ENCODE measurements at places on chromosomes 7 and 10.

DNA sequence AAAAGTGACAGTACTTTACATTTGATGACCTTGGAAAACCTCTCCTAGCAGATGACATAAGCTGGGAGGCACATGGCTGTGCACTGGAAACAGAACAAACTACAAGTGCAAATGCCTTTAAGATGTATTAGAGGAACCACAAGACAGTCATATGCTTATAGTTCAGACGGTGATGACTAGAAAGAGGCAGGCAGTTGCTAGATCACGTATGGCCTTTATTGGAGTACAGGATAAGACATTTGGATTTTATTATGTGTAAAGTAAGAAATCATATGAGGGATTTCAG, 290.0 kb downstream of the SORCS1 start:
- DNase-seq: no peak

GRCh38 chr10:49187950-49188761, at the start of gene TMEM273:
TSS of gene TMEM273 (minus strand) at chr10:49188391. CDS start at chr10:49188336, 55 bp downstream.
- DNase-seq: no peak

DNA sequence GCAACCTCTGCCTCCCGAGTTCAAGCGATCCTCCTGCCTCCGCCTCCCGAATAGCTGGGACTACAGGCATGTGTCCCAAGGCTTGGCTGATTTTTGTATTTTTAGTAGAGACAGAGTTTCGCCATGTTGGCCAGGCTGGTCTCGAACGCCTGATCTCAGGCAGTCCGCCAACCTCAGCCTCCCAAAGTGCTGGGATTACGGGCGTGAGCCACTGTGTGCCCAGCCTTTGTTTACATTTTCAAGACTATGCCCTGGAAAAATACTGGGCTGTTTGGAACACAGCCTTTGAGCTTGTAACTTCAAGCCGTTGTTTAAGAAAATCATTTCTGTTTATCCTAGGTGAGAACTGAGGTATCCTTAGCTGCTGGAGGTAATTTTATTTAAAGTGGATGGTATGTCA, 1.9 kb downstream of the ZKSCAN1 start:
- no peak for DNase-seq

DNA sequence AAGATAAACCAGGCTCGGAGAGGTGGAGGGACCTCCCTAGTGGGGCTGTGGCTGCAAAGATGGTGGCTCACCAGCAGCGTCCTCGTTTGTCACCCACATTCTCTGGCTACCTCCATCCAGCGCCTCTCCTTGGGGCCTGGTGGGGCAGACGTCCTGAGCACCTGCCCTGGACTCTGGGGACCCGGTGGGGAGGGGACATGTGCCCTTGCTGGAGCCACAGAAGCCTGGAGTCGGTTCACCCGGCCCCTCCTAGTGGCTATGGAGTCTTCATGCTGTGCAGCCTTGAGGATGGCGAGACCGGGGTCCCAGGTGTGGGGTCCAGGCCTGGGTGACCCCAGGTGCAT, 14.5 kb downstream of the TTYH3 start:
- no peak for DNase-seq

DNA sequence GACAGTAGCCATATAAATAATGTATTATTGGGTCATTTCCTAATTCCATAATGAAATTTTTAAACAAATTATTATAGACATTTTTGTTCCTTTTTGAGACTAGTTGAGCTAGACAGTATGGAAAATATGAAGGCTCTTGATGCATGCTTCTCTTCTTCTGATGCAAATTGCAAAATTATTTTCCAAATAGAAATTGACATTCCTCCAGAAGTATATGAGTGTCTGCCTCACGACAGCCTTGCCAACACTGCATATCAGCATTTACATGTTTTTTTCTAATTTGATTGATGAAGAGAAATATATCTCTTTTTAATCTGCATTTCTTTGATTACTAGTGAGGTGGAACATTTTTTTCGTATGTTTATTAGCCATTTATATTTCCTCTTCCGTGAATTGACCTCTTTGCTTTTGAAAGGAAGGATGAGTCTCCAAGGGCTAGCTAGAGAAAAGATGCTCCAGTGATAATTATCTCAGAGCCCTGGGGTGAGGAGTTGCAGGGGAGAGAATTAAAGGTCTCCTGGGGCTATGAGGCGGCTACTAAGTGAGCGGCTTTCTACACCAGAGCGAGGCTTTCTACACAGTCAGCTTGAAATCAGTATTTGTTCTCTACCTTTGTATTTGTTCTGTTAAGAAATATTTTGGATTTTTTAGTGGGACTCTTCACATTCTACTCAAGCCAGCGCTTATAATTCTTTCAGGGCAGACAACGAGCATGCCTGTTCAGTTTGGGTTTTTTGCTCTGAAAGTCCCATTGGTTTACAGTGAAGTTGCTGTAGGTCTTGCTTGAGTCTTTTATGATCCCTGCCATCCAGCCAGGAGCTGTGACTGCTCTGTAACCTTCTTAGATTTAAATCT, 712.2 kb upstream of the GALNT17 start:
- DNase-seq: no peak

DNA sequence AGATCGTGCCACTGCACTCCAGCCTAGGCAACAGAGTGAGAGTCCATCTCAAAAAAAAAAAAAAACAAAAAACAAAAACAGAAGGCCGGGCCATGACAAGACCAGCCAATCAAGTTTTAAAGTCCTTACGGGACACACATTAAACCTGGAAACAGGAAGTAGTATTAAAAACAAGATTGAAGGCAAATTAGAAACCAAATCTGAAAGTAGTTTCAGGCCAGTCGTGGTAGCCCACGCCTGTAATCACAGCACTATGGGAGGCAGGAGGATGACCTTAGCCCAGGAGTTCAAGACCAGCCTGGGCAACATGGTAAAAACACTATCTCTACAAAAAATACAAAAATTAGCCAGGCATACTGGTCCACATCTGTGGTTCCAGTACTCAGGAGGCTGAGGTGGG, 18.1 kb downstream of the PSAP start:
- DNase-seq: no peak

Measured in NCI-H2029 treated with DMSO at 0.1 percent for 48 hours (cell line).